ENCODE measurements at places on chromosomes 7 and 10. TPM values are rescaled to one million over a fixed set of nuclear protein-coding genes. Genes with fewer than 3 reads are reported as not detected.

Gene LLCFC1
- polyA plus RNA-seq: 0.21 TPM

Gene COBL
- polyA plus RNA-seq: 0.50 TPM

Gene ATG9B
- 1.6 TPM for polyA plus RNA-seq

Gene DMTF1
- 138 TPM for polyA plus RNA-seq

Gene PRKCQ
- polyA plus RNA-seq: 15.5 TPM

Gene PTPN20
- 4.0 TPM for polyA plus RNA-seq

Gene OGA
- polyA plus RNA-seq: 128 TPM
